ENCODE measurements at places on chromosomes 12 and 14.

- DNase-seq = no peak
These were observed 9.5 kb downstream of the PKP2 start for GRCh38 chr12:32887058-32887457.

GRCh38 chr12:76542908-76543307, 16.7 kb downstream of the OSBPL8 start:
- no peak for DNase-seq

- no peak for DNase-seq
These were observed 737.9 kb downstream of the GALC start for GRCh38 chr14:87255058-87255457.

- no peak for DNase-seq
These were observed 83.4 kb downstream of the PRORP start for GRCh38 chr14:35205737-35206136.

DNA sequence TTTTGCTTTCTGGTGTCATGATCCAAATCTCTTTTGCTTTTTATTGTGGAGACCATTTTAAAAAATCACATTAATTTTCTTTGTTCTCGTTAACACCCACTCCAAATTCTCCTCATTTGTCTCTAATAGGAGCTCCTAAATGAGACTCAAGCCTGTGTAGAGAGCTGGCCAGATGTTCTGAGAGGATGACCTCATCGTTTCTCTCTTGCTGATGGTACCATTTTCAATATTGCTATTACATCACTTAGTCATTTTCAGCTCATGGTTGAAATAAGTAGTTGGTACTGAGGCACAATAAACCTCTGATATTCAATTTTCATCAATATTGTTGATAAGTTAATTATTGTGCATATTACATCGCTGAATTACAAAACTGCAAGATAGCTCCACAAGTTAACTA, 31.5 kb downstream of the SPTB start:
- no peak for DNase-seq

DNA sequence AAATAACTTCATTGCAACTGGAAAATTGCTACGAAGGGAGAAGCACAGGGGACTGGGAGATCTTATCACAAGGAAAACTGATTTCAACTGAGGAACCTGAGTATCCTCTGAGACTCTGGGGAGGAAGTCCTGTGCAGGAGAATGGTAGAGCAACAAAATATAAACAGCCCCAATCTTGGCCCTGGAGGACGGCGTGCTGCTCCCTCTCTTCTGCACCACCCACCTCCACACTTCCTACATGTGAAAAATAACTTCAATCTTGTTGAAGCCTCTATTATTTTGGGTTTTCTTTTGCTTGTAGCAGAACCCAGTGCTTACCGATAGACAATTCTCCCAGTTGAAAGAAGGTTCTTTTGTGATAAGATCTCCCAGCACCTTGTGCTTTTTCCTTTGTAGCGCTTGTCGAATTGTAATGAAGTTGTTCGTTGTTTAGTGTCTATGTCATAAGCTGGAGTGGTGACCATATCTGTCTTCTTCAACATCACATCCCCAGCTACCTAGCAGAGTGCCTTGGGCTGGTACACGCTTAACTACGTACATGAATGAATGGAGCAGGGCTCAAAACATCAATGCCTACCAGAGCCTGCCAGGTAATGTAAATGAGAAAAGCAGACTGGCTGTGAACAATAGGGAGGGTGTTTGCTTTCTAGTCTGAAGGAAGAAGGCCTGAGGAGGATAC, 2.8 kb upstream of the CD4 start:
- no peak for DNase-seq

GRCh38 chr12:24553259-24553658, 395.6 kb downstream of the BCAT1 start:
- no peak for DNase-seq

DNA sequence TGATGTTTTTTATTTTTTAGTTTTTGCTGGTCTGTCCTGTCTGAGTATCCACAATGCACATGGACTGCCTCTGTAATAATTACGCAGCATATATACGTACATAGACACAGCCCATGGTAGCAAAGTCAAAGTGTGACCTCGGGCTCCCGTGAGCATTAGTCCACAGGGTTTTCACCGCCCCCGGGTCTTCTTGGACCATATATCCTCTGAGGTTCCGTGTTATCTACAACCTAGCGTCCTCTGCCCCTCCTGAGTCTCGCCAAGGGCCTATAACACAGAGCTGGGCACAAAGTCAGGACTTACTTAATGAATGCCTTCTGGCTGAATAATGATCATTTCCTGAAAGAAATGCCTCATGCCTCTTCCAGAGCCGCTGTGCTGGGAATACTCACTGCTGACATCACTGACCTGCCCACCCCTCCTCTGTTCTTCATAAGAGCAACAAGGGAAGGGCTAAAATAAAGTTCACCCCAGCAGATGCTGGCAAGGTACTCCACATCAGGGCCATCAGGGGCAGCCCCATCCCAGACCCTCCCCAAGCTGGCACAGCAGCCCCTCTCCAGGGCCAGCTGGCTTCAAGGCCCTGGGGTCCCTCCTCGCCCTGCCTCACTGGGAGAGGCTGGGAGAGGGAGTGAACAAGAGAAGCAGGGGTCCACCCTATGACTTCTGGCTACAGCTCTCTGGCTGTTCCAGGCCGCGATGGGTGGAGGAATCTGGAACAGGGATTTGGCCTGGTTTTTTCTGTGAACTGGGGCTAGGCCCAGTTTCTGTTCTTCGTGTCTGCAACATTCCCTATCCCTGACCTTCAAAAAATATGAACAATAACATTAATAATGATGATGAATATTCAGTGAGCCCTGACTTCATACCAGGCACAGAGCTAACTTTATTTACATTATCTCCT, 7.9 kb downstream of the HDAC7 start:
- no peak for DNase-seq

- DNase-seq = no peak
These were observed 13.8 kb downstream of the CLBA1 start for GRCh38 chr14:104999361-104999760.

GRCh38 chr14:80323038-80323665, 111.8 kb upstream of the DIO2 start:
- DNase-seq = no peak

DNA sequence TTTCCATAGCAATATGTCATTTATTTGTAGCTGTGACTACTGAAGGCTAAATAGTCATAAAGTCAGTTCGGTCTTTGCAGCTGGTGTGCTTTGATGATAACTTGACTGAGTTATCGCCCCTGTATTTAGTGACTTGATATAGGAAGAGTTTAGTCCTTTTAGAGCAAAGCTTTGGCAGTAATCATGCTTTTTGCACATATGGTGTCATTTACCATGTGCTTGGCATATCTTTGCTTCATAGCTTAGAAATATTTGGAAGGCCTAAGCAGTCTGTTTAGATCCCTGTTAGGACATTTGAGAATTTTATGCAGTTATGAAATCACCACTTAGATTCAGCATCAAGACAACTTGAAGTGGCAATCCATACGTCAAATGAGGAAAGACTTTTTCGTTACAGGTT, 31.6 kb downstream of the POLR3B start:
- no peak for DNase-seq

DNA sequence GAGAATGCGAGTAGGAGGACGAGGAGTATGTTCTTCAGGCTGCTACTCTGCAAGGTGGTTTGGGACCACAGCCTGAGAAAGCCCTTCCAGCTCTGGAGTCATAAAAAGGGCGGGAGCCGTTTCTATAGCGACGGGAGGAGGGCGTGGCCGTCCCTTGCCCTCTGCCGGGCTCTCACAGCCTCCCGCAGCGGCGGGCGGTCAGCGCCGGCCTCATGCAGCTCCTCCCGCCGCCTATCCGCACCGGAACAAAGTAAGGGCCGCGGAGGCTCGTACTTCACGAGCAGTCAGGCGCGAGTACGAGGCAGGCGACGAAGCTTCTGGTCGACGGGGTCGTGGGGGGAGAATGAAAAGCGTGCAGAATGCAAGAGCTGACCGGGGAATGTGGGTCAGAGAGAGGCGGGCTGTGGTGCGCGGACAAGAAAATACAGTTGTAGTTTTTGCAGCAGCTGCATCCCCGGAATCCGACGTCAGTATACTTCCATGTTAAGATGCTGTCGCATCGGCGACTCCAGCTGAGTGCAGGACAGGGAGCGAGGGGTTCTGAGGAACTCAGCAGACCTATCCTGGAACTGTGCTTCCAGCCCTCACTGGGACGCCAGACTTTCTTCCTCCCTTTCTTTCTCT, at the start of gene DYRK4:
DYRK4 (plus strand) TSS at position 175 of the 624 bp plus-strand sequence; CDS start at position 213, 38 bp downstream.
- DNase-seq = no peak

DNA sequence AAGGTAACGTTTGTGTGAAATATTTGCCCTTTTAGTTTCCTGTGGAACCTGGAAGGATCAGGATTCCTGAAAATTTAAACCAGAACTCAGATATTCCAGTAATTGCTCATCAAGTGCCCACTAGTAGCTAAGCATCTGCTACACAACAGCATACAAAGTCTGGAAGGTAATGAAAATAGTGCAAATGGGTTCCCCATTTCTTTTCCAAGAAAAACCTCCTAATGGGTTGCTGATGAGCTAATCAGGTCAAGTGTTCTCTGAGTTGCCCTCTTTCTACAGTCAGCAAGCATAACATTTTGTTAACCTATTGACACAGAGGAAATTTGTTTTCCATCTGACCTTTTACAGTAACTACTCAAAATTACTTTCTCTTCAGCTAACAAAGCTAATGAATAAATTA, 83.6 kb upstream of the PMCH start:
- DNase-seq = no peak

DNA sequence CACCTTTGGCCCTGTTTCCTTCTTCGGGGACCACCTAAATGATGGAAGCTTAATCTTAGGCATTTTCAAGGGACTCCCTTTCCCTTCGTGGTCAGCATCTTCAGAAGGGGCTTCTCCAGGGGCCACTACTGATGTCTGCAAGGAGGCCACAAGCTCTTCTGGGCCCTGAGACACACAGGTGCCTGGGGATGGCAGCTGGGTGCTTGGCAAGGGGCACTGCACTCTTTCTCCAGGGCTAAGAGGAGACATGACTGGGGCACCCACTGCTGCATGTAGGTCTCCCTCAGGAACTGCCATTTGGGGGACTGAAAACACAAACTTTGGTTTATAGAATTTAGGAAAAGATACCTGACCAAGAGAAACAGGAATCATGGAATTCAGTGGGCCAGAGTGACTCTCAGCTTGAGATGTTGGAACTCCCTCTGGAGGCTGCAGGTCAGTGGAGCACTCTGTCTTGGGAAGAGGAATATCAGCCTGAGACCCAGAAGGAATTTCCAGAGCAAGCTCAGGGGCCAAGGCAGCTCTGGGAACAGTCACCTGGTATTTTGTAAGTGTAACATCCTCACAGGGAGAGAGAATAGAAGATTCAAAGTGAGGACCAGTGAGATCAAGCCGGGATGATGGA, 16.0 kb downstream of the PLD4 start:
- no peak for DNase-seq

DNA sequence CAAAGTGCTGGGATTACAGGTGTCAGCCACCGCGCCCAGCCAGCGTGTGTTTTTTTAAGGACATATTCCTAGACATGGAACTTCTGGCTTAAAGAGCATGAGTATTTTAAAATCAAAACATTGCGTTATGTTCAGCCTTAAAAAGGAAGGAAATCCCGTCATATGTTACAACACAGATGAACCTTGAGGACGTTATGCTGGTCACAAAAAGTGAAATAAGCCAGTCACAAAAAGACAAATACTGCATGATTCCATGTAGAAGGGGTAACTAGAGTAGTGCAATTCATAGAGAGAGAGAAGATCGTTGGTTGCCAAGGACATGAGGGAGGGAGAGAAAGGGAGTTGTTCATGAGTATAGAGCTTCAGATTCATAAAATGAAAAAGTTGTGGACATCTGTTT, 53.9 kb downstream of the ACACB start:
- DNase-seq = no peak

DNA sequence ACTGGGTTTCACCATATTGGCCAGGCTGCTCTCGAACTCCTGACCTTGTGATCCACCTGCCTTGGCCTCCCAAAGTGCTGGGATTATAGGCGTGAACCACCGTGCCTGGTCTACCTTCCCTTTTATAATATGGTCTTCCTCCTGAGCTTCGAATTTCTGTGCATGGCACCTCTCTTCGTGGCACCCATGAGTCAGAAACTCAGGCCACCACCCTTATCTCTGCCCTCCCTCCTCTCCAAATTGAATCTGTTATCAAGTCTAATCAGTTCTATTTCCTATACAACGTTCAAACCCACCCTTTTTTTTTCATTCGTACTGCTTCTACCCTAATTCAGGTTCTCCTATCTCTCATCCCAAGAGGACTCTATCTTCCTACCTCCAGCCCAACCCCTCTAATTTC, 5.0 kb upstream of the TINF2 start:
- no peak for DNase-seq

- no peak for DNase-seq
These were observed 837 bp upstream of the STX2 start for GRCh38 chr12:130839770-130840404.

- no peak for DNase-seq
These were observed 53.6 kb upstream of the SRSF5 start for GRCh38 chr14:69713209-69713781.

- DNase-seq = peak; percentile 25
These were observed 33.0 kb downstream of the CDKL1 start for GRCh38 chr14:50363714-50364111.

- no peak for DNase-seq
These were observed 43.6 kb downstream of the RFLNA start for GRCh38 chr12:124338448-124338847.

- no peak for DNase-seq
These were observed 175.3 kb downstream of the PRKD1 start for GRCh38 chr14:29752221-29752923.

DNA sequence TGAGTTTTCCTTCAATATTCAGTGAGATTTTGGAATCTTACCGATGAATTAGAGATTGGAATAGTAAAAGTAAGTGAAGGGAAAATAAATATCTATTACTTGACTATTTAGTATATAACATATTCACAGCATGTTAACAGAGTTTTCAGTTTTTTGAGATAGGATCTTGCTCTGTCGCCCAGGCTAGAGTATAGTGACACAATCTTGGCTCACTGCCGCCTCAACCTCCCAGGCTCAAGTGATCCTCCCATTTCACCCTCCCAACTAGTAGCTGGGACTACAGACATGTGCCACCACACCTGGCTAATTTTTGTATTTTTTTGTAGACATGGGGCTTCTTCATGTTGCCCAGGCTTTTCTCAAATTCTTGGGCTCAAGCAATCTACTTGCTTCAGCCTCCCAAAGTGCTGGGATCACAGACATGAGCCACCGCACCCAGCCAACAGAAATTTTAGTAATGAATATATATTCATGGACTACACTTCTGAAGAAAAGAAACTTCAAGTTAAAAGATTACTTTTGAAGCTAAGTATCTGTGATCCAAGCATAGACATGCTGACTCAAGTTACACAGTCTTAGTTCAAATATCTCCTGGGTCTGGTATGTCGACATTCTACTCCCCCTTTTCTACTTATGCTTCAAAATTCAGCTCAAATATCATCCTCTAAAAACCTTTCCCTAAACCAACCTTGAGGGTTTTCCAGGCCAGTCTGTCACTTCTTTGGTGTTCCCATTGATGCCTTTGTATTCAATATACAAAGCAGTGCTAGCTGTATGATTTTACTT, 13.8 kb downstream of the UBE2N start:
- no peak for DNase-seq

- DNase-seq = peak; percentile 48
These were observed 1.3 kb downstream of the AHSA1 start for GRCh38 chr14:77459072-77459723.

Measured in activated CD4-positive, alpha-beta T cell treated with anti-CD3 and anti-CD28 coated beads, Interleukin-2, amount 50 U/mL, for 24 hours (primary cell).